Vagina (tissue), 2 donors: ENCODE measurements at places on chromosomes 4 and X.

DNA sequence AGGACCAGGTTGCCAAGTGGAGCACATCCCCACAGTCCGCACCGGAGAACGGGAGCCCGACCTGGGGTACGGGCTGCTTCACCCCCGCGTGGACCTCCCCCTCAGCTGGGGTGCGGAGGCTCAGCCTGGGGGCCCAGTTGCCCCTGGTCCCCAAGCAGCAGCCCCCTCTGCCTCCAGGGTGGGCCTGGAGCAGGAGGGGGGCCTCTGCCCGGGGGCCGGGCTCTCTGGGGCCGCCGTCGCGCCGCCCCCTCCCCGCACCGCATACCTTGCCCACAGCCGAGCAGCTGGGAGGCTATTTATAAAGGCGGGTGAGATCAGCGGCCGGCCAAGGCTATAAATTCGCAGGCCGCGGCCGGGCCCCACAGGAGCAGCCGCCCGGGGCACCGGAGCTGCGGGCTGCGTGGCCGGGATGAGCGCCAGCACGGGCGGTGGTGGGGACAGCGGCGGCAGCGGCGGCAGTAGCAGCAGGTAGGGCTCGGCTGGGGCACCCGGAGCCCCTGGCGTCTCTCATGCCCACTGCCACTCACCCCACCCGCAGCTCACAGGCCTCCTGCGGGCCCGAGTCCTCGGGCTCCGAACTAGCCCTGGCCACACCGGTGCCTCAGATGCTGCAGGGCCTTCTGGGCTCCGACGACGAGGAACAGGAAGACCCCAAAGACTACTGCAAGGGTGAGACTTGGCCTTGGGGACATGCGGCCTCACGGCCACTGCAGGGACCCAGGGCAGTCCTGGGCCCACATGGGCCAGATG, at the start of gene SRPK3:
Gene SRPK3, plus strand, starts transcription at position 364 of the 750 bp plus-strand sequence. Its CDS starts 46 bp downstream, at position 410.
- no peak for DNase-seq

DNA sequence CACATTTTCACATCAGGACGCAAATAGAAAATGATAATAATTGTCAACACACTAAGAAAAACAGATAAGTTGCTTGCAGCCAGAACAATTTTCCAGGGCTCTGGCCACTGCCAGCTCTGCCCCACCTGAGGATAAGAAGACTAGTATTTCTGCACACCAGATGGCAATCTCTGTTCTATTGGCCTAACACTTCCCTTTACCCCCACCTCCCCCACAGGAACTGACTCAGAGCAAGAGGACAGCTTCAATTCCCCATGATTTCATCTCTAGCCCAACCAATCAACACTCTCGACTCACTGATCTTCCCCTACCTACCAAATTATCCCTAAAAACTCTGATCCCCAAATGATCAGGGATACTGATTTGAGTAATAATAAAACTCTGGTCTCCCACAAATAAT, 164.0 kb downstream of the SMARCA1 start:
- no peak for DNase-seq

DNA sequence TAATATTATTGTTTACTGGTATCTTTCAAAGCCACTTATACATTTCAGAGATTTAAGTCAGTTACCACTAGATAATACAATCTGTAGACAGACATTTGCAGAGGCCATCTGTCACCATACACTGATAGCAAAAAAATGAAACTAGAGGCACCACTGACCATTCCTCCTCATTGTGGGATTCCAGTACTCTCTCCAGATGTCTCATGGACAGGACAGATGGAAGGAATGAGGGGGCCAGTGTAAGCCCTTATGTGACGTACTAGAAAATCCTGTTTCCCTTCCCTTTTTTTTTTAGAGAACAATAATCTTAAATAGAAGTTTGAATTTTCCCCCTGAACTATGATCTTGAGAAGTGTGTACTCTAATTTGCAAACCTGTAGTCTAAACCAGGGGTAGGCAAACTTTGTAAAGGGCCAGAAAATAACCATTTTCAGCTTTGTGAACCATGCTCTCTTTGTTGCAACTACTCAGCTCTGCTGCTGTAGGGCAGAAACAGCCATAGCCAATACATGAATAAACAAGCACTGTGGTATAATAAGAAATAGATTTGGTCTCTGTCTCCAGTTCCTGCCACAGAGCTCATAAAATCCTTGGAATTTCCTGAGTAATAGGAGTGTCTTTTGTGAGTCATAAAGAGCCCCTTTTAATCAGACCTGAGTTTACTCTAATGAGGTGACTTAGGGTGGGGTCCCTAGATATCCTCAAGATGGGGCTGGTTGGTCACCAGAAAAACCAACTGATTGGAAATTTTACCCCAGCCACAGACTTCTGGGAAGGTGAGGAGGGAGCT, 90.4 kb downstream of the MOSPD2 start:
- DNase-seq, result no peak

- no peak for DNase-seq
These were observed 157.7 kb downstream of the SPANXN1 start for GRCh38 chrX:145405012-145405411.

DNA sequence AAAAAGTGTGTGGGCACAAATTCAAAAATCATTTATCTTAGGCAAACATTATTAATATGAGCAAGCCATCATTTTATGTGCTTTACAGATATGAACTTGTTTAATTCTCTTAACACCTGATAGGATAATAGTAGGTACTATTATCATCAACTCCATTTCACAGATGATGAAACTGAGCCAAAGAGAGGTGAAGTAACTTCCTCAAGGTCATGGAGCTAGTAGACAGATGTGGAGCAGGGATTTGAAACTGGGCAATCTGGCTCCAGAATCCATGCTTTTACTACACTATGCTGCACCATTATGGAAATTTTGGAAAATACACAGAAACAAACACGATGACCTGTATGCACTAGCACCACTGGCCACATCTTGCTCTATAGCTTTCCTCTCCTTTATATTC, 1.0 kb upstream of the PIN4 start:
- DNase-seq, result no peak

- DNase-seq, result no peak
These were observed 719.5 kb upstream of the SLIT2 start for GRCh38 chr4:19531906-19532848.

DNA sequence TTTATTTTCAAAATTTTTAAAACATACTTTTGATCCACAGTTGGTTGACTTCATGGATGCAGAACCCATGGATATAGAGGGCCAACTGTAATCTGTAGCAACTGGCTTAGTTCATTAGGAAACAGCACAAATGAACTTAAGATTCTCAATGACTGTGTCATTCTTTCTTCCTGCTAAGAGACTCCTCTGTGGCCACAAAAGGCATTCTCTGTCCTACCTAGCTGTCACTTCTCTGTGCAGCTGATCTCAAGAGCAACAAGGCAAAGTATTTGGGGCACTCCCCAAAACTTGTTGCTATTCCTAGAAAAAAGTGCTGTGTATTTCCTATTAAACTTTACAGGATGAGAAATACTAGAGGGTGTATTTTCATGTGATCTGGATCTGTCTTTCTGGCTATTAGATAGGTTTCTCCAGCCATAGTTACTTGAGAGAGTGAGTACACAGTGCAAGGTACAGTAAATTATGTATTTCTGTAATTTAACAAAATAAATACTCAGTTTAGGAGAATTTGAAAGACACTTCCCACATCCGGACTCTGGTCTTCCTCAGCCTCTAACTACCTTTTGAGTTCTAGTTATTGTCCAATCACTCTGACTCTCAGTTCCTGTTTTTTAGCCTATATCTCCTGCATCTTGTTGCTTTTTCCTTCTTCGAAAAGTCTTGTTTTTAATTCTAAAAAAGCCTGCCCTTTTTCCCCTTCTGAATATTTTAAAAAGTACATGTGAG, 21.8 kb downstream of the TLR2 start:
- no peak for DNase-seq
